ENCODE measurements at places on chromosomes 4 and X.
A peak's percentile ranks its signal among the peaks of the same experiment; 100 is the strongest.

DNA sequence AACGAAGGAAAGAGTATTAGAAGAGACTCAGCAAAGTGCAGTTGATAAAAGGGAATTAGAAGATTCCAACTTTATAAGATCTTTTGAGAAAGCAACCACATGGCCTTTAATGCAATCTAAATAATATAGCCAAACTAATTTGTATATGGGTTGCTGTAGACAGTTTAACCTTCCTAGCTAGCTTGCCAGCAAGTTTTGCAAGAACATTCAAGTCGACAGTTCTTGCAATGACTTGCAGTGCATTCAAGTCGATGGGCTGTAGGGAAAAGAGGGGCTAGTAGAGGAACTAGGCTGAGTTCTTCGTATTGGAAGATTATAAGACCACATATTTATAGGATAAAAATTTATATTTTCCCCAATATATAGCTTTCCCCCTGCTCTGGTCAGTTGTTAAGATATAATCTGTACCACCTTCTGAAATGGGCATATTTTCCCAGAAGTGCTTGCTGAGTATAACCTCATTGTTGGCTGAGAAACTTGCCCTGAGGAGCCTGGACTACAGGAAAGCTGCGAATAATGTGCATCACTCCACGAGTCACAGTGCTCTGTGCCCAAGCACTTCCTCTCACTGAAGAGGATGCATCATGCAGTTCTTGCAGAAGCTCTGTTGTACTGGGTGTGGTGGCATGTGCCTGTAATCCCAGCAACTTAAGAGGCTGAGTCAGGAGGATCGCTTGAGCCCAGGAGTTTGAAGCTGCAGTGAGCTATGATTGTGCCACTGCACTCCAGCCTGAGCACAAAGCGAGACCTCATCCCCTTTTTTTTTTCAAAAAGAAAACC is 56.7 kb downstream of the DOCK11 start:
- no peak for DNase-seq

DNA sequence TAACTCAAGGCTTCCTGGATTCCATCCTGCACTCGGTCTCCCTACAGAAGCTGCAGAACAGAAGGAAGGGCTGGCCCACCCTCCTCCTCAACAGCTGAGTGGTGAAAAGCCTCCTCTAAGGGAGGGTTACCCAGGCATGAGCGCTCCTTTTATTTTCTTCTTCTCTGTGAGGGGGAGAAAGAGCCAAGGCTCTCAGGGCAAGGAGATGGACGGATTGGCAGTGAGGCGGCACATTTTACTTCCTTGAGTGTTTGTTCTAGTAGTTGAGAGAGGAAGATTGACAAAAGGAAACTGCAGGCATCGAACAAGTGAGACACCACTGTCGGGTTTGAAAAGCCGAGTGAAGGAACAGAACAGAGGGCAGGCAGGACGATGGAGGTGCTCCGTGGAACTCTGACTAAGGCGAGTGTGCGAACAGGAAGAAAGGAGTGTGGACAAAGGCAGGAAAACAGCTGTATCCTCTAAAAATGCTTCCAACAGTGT is 38.4 kb upstream of the STS start:
- no peak for DNase-seq

- DNase-seq = no peak
Measured at GRCh38 chr4:145154573-145154972, 25.8 kb downstream of the OTUD4 start.

- no peak for DNase-seq
Measured at GRCh38 chrX:22024577-22024976, 7.5 kb upstream of the PHEX start.

DNA sequence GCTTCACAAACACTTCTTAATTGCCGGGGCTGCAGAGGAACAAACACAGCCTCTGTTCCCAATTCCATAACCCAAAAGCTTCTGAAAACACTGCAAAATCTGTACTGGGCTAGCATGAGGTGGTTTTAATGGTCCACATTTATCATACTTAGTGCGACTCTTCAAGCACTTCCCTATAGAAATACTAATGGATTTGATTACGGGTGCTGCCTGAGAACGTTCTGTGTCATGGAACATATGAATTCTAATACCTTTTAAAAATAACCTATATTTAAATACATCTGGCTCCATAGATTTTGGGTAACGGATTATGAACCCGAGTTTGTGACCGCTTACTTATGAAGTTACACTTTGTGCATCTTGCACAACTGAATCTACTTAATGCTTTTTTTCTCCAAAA is 35.4 kb upstream of the STS start:
- DNase-seq = no peak

DNA sequence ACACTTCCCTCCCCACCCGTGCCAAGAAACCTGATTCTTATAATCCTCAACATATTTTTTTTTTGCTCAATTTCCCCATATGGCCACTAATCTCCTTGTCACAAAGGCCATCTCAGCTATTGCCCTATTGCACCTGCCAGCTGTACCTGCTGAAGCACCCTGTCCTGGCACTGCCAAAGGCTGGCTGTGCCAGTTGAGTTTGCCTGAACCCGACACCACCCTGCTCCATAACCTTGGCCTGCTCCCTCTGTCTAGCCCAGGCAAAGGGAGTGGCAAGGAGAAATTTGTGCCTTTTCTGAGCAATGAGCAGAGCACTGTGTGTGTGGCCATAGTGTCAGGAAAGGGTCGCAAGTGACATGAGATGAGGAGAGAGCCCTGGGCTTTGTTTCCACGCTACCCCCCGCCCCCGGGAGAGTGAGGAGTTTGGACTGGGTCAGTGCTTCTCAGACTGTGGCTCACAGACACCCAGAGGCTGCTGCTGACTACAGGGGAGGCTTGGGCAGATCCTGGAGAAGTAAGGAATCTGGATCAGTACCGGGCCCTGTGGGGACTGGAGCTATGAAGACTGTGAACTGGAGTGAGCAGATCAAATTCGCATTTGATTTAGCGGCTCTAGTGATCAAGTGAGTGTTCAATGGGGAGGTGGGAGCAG is 42.2 kb upstream of the HMGB3 start:
- no peak for DNase-seq

- no peak for DNase-seq
Measured at GRCh38 chr4:109134268-109134667, 168.2 kb downstream of the COL25A1 start.

- DNase-seq = no peak
Measured at GRCh38 chr4:8704632-8705031, 112.1 kb downstream of the CPZ start.

DNA sequence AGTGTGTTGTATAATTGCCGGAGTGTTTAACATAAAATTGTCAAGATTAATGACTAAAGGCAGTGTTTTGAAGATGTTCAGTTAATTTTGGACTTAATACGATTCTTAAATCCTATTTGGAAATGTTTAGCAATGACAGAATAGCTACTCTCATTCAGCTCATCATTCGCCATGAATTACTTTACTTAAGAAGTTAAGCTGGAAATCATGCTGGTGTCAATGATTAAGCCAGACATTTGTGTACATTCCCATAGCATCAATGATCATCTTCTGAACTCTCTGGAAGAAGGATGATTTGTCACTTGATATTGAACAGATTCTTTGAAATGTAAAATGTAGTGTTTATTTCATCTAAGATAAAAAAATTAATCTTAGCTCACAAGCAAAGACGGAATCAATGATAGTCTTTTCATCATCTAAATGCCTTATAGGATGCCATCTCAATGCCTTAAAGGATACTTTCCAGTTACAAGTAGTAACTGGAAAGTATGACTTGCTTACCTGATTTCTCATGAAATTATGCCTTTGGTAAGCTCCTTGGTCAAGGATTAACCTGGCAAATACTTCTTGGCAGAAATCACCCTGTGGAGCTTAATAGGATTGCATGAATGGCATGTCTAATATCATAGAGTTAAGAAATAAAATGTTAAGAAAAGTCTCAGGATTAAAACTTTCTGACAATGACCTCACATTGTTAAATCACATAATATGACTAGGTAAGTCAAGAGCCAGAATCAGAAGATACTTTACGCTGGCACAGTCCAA is 515.5 kb upstream of the AGA start:
- DNase-seq = no peak

DNA sequence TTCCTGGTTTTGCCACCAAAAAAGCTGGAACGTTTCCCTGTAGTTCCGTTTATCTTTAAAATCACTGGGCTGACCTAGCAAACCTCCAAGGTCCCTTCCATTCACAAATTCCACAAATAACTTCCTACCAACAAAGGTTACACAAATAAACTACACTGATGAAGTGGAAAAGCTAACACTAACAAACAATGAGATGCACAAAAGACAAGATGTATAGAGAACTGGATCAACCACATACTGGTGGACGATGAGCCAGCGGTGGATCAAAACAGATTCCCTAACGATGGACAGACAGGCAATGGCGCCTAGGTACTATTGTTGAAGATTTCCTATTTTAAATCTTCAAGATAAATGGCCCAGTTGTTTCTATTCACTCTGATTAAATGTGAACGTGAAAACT is 15.5 kb downstream of the AFAP1 start:
- DNase-seq = no peak

GRCh38 chr4:121340247-121340646 is 40.6 kb downstream of the QRFPR start:
- DNase-seq = no peak

DNA sequence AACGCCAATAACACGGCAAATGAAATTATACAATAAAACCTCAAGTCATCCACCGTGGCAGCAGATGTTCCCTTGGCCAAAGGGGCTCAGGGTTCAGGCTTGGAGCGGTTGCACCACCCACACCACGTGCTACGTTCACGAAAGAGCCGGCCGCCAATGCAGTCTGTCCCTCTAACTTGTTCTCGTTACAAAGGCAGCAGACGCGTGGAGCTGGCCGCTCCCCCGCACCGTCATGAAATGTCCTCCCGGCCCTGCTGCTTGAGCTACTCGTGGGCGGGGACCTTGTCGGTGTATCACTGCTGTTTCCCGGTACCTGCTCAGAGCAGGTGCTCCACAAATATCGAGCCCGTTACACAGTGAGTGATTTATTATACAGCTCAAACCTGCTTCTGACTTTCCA is 36.4 kb upstream of the MAN2B2 start:
- DNase-seq = no peak

GRCh38 chr4:147085781-147086180 is 140.1 kb upstream of the TTC29 start:
- no peak for DNase-seq

GRCh38 chrX:131739823-131740222 is 195.9 kb downstream of the OR13H1 start:
- no peak for DNase-seq

GRCh38 chr4:99310389-99310788 is 10.8 kb downstream of the ADH1B start:
- DNase-seq = no peak

- DNase-seq = peak; percentile 41
Measured at GRCh38 chrX:154051201-154051810, 31.6 kb upstream of the IRAK1 start.

DNA sequence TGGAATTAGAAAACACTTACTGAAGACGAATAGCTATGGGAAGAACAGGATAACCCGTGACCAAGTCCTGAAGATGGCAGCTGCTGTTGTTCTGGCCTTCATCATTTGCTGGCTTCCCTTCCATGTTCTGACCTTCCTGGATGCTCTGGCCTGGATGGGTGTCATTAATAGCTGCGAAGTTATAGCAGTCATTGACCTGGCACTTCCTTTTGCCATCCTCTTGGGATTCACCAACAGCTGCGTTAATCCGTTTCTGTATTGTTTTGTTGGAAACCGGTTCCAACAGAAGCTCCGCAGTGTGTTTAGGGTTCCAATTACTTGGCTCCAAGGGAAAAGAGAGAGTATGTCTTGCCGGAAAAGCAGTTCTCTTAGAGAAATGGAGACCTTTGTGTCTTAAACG is 2.4 kb downstream of the AGTR2 start:
- DNase-seq = no peak

GRCh38 chrX:48626401-48627298 is 29.4 kb downstream of the WDR13 start:
- no peak for DNase-seq

DNA sequence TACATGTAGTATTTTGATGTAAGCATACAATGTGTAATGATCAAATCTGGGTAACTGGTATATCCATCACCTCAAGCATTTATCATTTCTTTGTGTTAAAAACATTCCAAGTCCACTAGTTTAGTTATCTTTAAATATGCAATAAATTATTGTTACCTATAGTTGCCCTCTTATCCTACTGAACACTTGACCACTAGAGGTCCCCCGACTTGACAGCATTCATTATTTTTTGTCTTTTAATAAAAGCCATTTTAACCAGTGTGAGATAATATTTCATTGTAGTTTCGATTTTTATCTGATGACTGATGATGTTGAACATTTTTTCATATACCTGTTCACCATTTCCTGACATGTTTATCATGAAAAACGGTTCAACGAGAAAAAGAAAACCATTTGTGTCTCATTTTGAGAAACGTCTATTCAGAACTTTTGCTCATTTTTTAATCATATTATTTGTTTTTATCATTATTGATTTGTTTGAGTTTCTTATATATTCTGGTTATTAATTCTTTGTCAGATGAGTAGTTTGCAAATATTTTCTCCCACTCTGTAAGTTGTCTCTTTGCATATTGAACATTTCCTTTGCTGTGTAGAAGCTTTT is 199.0 kb upstream of the CXXC4 start:
- DNase-seq = no peak

- peak; percentile 74 for DNase-seq
Measured at GRCh38 chr4:153127760-153128494, 76.3 kb upstream of the TRIM2 start.

- no peak for DNase-seq
Measured at GRCh38 chrX:1390621-1391369, 1.1 kb downstream of the SLC25A6 start.

- DNase-seq = no peak
Measured at GRCh38 chrX:115368876-115369275, 79.4 kb downstream of the LUZP4 start.

DNA sequence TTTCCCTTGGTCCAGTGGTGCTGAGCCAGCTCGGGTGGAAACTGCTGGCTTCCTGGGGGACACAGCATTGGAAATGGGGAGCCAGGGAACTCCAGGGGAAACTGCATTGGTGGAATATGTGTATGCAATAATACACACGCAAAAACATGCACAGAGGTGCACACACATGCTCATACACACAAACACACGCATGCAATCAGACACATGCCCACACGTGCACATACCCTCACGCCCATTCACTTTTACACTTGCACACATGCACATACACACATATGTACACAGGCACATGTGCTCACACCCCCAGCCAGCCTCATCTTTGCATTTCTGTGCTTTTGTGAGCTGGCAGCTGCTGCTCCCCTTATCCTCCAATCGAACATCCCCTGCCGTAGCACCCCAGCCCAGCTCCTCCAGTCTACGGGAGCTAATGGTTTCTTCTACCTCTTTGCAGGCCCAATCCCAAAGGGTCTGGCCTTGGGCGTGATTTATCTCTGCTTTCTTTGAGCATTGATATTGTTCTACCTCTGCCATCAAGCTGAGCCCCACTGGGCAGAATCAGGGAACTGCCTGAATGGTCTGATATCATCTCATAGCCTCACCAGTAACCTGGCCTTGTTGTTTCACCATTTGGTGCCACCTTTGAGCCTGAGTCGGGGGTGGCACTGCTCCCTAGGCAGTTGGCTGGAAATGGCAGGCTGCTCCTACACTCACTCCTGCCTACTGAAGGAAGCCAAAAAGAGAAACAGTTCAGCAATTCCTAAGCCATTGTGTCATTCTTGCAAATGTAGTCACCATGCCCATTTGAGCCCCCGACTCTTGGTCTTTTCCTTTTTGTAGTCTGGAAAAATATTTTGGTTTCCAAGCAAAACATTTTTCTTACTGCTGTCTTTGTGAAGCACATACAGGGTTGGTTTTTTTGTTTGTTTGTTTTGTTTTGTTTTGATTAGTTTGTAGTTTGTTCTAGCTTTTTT is 104.4 kb upstream of the MAMLD1 start:
- DNase-seq = no peak
